ENCODE measurements at places on chromosomes 5 and 9.

DNA sequence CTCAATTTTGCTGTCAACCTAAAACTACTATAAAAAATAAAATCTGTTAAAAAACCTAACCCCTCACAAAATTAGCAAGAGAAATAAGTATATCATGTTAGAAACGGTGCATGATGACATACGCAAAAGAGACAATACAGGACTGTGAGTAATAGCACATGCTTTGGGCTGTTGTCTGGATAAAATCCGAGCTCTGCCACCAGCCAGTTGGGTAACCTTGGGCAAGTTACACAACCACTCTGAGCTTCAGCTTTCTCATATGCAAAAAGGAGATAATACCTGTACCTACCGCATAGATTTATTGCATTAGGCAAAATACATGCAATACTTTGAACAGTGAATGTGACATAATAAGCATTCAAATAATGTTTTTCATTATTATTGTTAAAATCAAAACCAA is 481.7 kb downstream of the TLE1 start:
- DNase-seq, result no peak

- DNase-seq, result no peak
These were observed at the start of gene INSL6 for GRCh38 chr9:5185220-5185840. Gene INSL6, minus strand, starts transcription at chr9:5185639. Its CDS starts 37 bp downstream, at chr9:5185602.

DNA sequence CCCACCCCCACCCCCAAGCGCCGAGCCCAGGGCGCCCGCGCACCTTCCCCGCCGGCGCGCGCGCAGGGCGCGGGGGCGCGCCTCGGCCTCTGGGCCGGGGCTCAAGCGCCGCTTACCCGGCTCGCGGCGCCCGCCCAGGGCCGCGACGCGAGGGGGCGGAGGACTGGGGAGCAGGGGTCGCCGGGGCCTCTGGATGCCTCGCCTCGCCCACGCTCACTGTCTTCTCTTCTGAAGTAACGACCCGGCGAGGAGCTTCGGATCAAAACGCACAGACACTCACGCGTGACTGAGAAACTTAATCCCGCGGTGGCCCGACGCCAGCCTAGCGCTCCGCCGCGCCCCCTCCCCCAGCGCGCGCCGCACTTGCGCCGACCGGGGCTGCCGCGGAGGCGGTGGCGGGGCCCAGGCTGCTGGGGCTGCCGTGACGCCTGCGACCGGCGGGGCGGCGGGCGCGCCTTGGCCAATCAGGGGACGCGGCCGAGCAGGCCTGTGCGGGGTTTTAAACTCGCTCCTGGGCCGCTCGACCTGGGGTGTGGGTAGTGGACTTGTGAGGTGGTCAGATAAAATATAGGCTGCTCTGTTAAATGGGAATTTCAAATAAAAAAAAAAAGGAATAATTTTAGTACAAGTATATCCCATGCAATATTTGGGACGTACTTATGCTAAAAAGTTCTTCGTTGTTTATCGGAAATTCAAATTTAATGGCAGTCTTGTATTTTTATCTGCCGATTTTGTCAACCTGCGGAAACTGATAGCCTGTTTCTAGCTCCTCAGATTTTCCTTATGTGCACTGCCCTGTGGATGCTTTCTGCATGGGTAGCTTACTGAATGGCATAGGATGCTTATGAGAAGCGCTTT is at the start of gene MPDZ:
Gene MPDZ (minus strand): TSS at position 409 of the 858 bp plus-strand sequence. CDS start 29,377 bp downstream, outside the sequence.
- peak; percentile 1 for DNase-seq

DNA sequence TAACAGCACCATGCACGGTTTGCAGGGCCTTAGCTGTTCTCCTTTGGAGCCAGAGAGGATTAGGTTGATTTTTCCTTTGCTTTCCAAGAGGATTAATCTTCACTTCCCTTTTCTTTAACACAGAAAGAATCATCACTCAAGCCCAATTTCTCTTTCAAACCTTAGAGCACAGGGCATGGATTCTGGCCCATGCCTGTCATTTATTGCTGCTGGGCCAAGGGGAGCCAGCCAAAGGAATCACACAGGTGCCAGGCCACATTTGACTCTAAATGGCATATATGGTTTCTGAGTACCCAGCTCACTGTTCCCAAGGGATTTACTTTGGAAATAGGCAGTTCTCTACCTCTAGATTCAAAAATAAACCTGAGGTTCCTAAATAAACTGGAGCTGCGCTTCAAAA is 58.3 kb downstream of the FBXL7 start:
- no peak for DNase-seq

GRCh38 chr5:179805529-179806249 is 977 bp downstream of the MGAT4B start:
- no peak for DNase-seq

- DNase-seq, result no peak
These were observed 131.8 kb downstream of the GAPVD1 start for GRCh38 chr9:125393426-125393825.
